Esophagus squamous epithelium (tissue), 5 donors: ENCODE measurements at places on chromosomes 3 and 15.

- H3K4me3 ChIP-seq, result no peak overlapping the region
- no peaks in the 10 kb centered on the region for H3K36me3 ChIP-seq
- DNase-seq, result no peak
- no peak overlapping the region for H3K27ac ChIP-seq
- no peaks in the 10 kb centered on the region for H3K27me3 ChIP-seq
Measured at GRCh38 chr3:77786216-77786615, 746.3 kb downstream of the ROBO2 start.

DNA sequence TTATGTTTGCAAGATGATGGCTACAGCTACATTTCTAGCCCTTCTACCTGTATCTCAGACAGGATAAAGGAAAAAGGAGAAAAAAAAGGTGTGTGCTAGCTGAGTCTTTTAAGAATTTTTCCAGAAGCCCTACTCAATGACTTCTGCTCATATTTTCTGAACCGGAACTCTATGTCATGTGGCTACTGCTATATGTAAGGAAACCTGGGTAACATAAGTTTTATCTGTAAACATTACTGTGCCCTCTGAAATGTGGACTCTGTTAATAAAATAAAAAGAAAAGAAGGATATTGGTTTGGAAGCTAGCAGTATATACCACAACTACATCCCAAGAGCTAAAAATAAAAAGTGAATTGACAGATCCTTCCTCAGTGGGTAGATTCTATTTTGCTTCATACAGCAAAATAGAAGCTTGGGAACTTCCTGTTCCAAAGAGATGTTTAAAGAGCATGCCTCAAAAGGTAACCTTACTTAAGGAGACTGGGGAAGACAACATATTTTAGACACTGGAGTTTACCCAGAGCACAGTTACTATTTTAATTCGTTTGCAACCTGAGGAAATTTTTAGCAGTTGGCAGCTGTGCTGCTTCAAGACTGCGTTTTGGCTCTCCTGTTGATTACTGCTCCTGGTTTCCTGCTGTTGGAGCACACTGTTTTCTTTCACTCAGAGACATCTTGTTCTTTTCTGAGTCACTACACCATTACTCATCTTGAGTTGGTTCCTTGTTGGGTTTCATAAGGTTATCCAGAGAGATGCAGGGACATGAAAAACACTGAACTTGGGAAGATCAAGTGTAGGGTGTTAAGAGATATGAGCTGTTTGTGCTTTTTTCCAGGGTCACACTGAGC lies 280.7 kb downstream of the NFKBIZ start:
- H3K4me3 ChIP-seq, result no peak overlapping the region
- H3K27me3 ChIP-seq, result no peaks in the 10 kb centered on the region
- H3K36me3 ChIP-seq, result no peaks in the 10 kb centered on the region
- no peak for DNase-seq
- H3K4me1 ChIP-seq, result peaks cover 6% of the 10 kb centered on the region
- H3K27ac ChIP-seq, result peak overlapping the region; percentile 64

DNA sequence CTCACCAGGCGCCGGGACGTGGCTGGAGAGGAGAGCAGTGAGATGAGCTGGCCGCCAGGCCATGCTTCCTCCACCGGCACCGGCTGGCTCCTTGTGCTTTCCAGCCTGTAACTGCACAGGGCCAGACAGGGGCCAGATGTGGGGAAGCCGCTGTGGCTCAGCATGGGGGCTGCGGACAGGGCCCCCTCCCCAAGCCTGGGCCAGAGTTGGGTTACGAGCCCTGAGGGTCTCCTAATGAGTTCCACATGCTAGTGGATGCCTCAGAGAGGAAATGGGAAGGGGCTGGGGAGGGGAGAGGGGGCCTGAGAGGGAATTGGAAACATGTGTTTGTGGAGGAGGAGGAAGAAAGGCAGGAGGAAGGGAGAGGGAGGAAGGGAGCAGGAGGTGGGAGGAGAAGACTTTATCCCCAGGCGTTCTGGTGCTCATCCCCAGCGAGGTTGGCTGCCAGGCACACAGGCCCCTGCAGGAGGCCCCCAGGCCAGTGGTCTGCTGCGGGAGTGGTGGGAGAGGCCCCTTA lies 11.7 kb upstream of the DUSP7 start:
- H3K4me3 ChIP-seq, result no peak overlapping the region
- H3K27ac ChIP-seq, result peak overlapping the region; percentile 60
- no peaks in the 10 kb centered on the region for H3K27me3 ChIP-seq

DNA sequence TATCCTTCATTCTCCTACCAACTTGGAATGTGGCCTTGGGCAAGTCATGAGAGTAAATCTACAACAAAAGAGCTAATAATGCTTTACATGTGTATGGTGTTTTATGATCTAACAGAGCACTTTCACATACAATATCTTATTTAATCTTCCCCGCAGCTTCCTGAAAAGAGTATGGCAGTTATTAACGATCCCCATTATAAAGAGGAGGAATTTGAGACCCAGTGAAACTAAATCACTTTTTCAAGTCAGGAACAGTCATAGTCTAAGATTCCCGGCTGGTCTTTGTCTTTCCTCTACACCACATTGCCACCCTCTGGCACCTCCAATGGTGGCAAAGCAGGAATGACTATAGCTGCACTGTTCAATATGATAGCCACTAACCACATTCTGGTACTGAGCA lies 69.7 kb upstream of the CMSS1 start:
- no peaks in the 10 kb centered on the region for H3K4me1 ChIP-seq
- no peak for DNase-seq
- no peaks in the 10 kb centered on the region for H3K27me3 ChIP-seq
- no peak overlapping the region for H3K27ac ChIP-seq
- no peaks in the 10 kb centered on the region for H3K36me3 ChIP-seq

DNA sequence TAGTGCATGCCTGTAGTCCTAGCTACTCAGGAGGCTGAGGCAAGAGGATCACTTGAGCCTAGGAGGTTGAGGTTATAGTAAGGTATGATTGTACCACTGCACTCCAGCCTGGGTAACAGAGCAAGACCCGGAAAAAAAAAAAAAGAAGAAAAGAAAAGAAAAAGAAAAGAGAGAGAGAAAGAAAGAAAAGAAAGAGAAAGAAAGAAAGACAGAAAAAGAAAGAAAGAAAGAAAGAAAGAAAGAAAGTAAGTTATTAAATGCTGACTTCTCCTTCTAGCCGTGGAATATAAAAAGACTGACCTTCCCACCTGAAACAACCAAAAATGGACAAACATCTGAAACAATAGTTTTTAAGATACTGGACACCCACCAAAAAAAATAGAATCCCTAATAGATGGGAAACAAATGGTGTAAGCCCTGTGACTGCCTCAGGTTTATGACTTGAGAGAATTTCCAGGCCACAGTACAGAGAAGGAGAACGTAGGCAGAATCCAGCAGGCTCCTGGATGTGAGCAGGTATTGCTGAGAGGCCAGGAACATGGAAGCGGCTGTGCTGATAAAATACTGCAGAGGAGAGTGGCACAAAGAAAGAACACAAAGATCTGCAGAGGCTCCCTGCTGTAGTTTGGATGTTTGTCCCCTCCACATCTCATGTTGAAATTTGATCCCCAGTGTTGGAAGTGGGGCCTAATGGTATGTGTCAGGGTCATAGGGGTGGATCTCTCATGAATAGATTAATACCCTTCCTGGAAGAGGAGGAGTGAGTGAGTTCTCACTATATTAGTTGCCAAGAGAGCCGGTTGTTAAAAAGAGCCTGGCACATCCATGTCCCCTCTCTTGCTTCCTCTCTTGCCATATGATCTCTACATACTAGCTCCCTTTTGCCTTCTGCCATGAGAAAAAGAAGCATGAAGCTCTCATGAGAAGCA lies 41.8 kb upstream of the PRSS50 start:
- no peak overlapping the region for H3K27ac ChIP-seq
- no peaks in the 10 kb centered on the region for H3K36me3 ChIP-seq
- DNase-seq, result no peak
- no peaks in the 10 kb centered on the region for H3K4me1 ChIP-seq
- no peaks in the 10 kb centered on the region for H3K27me3 ChIP-seq
- H3K4me3 ChIP-seq, result no peak overlapping the region

DNA sequence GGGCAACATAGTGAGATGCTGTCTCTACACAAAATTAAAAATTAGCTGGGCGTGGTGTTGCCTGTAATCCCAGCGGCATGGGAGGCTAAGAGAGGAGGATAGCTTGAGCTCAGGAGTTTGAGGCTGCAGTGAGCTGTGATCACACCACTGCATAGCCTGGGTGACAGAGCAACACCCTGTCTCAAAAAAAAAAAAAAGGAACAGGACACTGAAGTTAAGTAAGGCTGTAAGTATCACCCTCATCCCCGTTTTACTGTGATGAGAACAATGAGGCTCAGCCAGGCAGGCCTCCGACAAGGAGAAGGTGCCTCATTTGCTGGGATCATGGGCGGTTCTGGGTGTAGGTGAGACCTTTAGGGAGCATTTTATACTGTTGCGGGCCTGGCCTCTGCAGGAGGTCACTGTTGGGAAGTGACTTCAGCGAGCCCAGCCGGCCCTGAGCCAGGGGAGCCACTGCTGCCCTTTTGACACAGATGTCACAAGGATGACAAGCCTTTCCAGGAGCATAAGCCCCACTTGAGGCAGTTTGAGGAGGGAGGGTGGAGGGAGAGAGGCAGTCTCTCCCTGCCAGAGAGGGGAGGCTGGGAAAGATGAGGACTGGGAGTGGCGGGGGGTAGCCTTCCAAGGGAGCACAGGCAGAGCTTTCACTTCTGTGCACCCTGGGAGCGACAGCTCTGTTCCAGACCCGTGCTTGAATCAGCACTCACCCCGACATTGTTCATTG lies 30.8 kb downstream of the IRAK2 start:
- no peak for DNase-seq
- no peak overlapping the region for H3K4me3 ChIP-seq
- no peaks in the 10 kb centered on the region for H3K27me3 ChIP-seq
- H3K4me1 ChIP-seq, result peaks cover 64% of the 10 kb centered on the region

GRCh38 chr15:101608201-101608600 lies 44.0 kb downstream of the TM2D3 start:
- DNase-seq, result no peak
- no peaks in the 10 kb centered on the region for H3K36me3 ChIP-seq
- H3K27ac ChIP-seq, result no peak overlapping the region
- no peak overlapping the region for H3K4me3 ChIP-seq
- H3K4me1 ChIP-seq, result no peaks in the 10 kb centered on the region

GRCh38 chr3:166575161-166575560 lies 737.9 kb upstream of the BCHE start:
- H3K27me3 ChIP-seq, result no peaks in the 10 kb centered on the region
- H3K4me1 ChIP-seq, result no peaks in the 10 kb centered on the region
- H3K4me3 ChIP-seq, result no peak overlapping the region
- DNase-seq, result no peak
- H3K36me3 ChIP-seq, result no peaks in the 10 kb centered on the region
- H3K27ac ChIP-seq, result no peak overlapping the region

DNA sequence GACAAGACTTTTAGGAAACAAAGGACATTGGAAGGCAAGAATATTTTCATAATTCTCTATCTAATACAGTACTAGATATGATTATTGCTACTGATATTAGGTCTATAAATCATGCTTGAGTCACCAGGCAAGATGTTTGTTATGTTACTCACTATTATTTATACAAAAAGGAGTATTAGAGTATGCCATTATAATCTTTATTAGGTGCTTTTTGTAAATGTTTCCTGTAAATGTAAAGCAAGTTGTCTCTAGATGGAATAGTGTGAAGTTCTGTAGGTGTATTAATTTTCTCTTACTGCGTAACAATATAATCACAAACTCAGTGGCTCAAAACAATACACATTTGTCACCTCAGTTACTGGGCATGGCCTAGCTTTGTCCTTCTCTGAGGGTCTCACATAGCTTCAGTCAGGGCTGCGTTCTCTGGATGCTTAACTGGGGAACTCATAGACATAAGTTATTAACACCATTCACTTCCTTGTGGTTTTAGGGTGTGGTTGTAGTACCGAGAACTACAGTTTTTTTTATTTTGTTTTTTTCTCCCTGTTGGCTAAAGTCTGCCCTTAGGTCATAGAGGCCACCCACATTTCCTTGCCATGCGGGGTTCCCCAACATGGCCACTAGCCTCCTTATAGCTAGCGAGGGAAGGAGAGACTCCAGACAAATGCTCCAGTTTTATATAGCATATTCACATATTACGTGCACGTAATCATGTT lies 20.3 kb upstream of the MAP3K13 start:
- no peak for DNase-seq
- H3K4me1 ChIP-seq, result no peaks in the 10 kb centered on the region
- no peaks in the 10 kb centered on the region for H3K27me3 ChIP-seq
- no peaks in the 10 kb centered on the region for H3K36me3 ChIP-seq
- no peak overlapping the region for H3K27ac ChIP-seq

- no peaks in the 10 kb centered on the region for H3K4me1 ChIP-seq
- H3K27me3 ChIP-seq, result no peaks in the 10 kb centered on the region
- H3K4me3 ChIP-seq, result no peak overlapping the region
- no peak for DNase-seq
- no peaks in the 10 kb centered on the region for H3K36me3 ChIP-seq
Measured at GRCh38 chr3:142657033-142657432, 60.8 kb downstream of the PLS1 start.

GRCh38 chr3:149417174-149417573 lies 39.7 kb upstream of the TM4SF1 start:
- no peak for DNase-seq
- H3K27ac ChIP-seq, result no peak overlapping the region
- H3K4me1 ChIP-seq, result no peaks in the 10 kb centered on the region
- H3K36me3 ChIP-seq, result no peaks in the 10 kb centered on the region
- H3K4me3 ChIP-seq, result no peak overlapping the region

DNA sequence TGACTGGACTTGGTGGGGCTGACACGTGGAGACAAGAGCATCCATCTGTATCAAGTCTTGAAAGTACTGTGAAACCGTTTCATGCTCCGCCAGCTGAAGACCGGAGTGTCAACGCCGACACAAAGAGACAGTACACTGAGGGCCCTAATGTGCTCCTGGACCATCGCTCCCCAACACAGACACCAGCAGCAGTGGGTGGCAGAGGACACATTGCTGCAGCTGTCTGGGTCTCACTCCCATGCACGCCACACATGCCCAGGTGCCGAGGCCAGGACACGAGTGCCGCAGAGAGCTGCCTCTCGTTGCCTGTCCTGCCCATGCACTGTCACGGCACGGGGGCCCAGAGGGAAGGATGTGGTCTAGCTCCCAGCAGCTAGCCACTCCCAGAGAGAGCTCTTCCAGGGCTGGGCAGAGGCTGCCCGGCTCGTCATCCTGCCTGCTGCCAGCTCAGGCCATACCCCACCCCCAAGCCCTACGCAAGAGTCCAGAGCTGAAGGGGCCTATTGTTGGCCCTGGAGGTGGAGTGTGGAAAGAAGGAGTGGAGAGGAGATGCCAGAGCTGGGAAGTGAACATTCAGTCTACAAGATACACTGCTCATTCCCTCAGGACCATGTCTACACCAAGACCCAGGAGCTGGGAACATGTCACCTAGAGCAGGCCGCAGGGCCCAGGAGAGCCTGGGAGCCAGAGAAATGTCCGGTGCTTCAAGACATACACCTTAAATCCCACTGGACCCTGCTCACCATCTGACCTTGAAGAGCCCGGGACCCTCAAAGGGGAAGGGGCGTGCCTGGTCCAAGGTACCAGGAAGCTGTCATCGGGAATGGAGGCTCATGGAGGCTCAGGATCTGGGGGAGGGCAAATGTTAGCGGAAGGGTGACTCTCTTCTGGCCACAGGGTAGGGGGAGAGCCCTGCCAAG lies 7.7 kb downstream of the TNK2 start:
- H3K27ac ChIP-seq, result peak overlapping the region; percentile 57
- DNase-seq, result peak; percentile 30
- H3K4me1 ChIP-seq, result peaks cover 19% of the 10 kb centered on the region
- no peaks in the 10 kb centered on the region for H3K27me3 ChIP-seq
- H3K4me3 ChIP-seq, result no peak overlapping the region

- H3K27ac ChIP-seq, result no peak overlapping the region
- H3K4me3 ChIP-seq, result no peak overlapping the region
- H3K36me3 ChIP-seq, result no peaks in the 10 kb centered on the region
- H3K27me3 ChIP-seq, result no peaks in the 10 kb centered on the region
Measured at GRCh38 chr3:30112902-30113484, 493.4 kb upstream of the TGFBR2 start.
